ENCODE measurements at places on chromosomes 7 and 10.

DNA sequence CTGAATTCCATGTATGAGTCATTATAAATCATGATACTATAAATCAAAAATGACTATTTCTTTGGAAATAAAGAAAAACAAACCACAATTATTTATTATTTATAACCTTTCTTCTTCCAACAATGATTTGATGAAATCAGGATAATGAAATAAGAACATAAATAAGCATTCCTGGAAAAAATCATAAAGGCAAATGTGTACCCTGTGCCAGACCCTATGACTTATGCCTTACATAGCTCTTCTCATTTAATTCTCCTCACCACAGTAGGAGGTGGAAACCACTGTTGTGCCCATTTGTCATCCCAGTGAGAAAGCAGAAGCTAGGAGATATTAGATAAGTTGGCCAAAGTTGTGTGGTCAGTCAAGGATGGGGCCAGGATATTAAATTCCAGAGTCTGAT lies 255.1 kb downstream of the DOCK4 start:
- no peak for DNase-seq

DNA sequence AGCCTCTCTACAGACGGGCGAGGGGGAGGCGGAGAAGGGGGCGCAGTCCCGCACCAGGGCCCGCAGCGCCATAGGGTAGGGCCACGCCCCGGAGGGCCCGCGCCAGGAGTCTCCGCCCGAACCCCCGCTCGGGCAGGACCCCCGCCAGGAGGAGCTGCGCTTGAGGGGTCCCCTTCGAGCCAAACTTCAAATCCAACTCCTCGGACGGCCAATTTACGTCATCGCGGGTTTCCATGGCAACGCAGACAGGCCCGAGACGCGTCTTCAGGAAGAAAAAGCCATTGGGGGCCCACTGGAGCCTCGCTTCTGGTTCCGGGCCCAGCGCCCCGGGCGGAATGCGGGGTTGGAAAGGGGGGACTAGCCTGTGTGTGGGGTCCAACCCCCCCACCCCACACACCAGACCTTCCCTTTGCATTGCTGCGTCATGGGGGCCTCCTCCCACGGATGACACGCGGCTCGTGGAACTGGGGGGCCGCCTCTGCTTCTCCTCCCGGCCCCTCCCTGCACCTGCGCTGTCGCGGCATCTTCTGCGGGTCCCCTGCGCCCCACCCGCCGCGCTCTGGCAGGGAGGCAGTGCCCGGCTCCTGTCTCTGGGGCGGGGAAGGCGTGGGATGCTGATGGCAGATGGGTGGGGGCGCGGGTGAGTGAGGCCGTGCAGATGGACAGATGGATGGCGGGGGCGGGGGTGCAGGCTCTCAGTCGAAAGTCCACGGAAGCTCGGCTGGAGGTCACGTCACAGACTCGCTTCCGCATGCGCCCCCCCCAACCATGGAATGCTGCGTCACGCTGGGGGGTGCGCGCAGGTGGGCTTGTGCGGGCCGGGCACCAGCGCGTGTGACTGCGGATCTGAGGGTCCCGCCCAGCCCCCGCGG lies 1.2 kb downstream of the CALY start:
- no peak for DNase-seq

- DNase-seq: no peak
Observed at GRCh38 chr7:138195151-138195571, 118.9 kb downstream of the AKR1D1 start.

DNA sequence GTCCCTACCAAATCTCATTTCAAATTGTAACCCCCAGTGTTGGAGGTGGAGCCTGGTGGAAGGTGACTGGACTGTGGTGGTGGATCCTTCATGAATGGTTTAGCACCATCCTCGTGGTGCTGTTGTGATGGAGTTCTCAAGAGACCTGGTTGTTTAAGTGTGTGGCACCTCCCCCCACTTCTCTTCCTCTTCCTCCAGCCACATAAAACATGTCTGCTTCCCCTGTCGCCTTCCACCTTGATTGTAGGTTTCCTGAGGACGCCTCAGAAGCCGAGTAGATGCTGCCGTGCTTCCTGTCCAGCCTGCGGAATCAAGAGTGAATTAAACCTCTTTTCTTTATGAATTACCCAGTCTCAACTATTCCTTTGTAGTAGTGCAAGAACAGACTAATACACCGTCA lies 21.0 kb downstream of the GRB10 start:
- no peak for DNase-seq

Measured in T47D (cell line).